Muscle of arm (tissue), 14 donors: ENCODE measurements at places on chromosomes 7 and 10. TPM values are rescaled to one million over a fixed set of nuclear protein-coding genes. Genes with fewer than 3 reads are reported as not detected.
A peak's percentile ranks its signal among the peaks of the same experiment; 100 is the strongest.

Gene LIPK
- 4.2 TPM for polyA plus RNA-seq

Gene ZNF488
- polyA plus RNA-seq, result not detected

Gene BLNK
- not detected for polyA plus RNA-seq

Gene CYP2C19
- not detected for polyA plus RNA-seq

Gene VAX1
- not detected for polyA plus RNA-seq

- DNase-seq, result no peak
Observed at GRCh38 chr7:65924193-65924592, 51.3 kb downstream of the VKORC1L1 start.

DNA sequence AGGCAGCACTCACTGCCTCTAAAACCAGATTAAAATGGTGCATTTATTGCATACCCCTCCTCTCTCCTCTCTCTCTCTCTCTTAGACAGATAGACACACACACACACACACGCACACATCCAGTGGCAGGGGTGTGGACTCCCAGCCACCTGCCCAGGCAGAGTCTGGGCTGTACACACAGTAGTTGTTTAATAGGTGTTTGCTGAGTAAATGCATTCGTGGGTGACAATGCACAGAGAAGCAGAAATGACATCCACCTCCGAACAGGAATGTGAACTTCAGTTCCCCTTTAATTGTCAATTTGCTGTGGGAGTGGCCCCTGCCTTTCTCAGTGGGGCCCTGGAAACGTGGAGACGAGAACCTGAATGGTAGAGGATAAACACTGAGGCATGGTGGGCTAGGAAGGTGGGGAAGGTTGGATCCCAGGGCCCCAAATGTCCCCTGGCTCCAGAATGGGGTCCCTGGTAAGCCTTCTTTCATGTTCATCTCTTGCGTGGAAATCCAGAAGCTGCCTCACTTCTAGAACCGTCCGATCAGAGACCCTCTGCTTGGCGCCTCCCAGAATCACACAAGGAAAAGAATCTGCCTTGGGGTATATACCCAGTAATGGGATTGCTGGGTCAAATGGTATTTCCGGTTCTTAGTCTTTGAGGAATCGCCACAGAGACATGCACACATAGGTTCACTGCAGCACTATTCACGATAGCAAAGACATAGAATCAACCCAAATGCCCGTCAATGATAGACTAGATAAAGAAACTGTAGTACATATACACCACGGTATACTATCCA is 58.5 kb upstream of the ECHDC3 start:
- no peak for DNase-seq

DNA sequence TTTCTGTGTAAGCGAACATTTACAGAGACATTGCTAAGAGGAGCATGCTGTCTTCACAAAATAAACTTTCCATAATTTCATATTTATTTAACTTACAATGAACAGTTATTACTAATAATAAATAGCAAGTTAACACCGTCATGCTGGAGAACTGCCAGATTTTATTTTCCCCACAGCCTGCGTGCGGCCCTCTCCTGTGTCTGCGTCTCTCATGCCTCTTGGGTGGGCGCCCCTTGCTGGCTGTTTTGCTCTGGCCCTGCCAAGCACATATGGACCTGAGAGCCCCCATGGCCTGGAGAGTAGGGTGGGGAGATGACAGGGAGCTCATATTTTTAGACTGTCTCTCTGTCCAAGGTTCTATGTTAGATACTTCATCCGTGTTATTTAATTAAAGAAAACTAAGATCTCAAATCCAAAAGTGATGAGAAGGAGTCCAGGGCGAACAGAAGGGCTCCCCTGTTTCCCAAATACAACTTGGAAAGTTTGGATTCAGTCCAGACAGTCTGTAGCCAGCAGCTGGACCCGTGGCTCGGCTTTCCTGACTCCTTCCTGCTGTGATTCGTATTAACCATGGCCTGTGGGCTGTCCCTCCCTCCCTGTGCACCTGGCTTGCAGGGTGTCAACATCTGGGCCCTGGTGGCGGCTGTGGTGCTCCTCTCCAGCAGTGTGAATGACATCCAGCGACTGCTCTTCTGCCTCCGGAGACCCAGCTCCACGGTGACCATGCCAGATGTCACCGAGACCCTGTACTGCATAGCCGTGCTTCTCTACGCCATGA is 20.5 kb downstream of the FBH1 start:
- DNase-seq, result no peak

- DNase-seq, result no peak
Observed at GRCh38 chr7:150447966-150448788, 2.3 kb upstream of the GIMAP8 start.

- DNase-seq, result peak; percentile 11
Observed at GRCh38 chr7:127514499-127514898, 70.9 kb downstream of the GCC1 start.

GRCh38 chr7:8528311-8528710 is 94.9 kb downstream of the NXPH1 start:
- DNase-seq, result no peak

DNA sequence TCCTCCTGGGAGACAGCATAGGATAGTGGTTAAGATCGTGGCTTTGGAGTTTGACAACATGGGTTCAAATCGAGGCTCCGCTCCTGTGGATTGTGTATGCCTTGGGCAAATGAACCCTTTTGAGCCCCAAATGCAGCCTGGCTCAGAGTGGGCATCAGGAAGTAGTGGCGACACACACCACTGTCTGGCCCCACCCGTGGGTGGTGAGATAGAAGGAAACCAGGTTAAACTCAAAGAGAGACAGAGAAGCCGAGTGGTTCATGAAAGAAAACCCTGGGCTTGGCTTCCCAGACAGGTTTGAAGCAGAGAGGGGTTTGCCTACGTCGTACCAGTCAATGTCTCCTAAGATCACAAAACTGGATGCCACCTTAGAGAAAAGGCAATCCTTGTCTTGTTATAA is 57.7 kb downstream of the PRTFDC1 start:
- no peak for DNase-seq

DNA sequence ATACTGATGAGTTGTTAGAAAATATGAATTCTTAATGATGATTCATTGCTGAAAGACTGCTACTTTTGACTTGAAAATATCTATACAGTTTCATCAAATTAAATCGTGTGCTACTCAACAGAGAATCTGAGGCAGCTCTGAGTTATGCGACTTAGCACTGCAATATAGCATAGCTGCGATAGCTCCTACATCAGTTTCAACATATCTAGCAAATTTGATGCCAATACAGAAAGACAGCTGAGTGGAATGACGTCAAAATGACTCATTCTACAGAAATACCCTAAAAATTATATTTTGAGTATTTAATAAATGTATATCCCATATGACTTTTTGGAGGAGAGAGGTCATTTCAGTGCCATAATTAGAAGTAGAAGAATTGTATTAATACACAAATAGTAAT is 1.1 kb upstream of the TARP start:
- DNase-seq, result no peak

- DNase-seq, result no peak
Observed at GRCh38 chr7:120927454-120928103, 23.0 kb upstream of the ING3 start.

DNA sequence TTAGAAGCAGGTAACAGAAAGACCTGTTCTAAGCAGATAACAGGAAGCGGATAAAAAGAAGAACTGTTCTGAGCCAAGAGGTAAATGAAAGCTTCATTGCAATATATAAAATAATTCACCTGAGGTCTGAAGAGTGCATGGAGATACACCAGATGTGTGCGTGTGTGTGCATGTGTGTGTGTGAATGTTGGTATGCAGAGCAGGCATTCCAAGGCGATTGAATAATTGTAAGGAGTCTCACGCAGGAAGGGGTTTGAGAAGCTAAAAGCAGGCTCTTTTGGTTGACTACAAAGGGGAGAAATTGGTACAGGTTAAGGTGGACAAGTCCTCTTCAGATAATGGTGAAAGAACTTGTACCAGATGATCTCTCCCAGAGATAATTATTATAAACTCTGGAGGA is 450.6 kb downstream of the DNAJB9 start:
- no peak for DNase-seq

- no peak for DNase-seq
Observed at GRCh38 chr7:12706900-12707536, 19.6 kb downstream of the ARL4A start.

DNA sequence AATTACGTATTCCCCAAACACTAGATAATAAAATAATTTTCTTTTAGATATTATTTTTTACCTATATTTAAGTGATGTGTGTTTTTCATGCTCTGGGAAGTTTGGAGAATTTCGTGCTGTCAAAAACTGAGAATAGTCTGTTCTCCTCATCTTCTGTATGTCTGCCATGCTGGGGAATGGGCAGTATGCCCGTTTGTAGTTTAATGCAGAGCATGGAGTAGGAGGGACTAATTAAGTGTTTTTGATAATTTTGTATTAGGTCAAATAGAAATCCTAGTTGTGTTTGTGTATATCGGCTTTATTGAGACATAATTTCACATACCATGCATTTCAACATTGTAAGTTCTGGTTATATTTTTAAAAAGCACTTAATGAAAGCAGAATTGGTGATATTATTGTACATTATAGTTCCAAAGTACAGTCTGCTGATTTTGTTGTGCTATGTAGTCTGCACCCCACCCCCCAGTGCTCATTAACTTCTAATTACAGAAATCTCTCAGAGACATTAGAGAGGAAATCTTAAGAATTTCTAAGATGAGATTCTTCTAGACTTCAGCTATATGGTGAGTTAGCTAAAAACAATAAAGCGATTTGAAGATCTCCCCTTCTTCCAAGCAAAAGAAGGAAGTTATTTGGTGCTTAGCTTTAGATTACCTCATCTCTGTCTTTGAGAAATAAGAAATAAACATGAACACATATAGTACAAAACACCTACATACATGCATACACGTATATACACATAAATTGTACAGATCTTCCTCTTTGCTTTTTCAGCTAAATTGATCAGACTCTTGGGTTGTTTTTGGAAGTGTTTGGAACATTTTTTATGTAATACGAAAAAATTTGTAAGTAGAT is 22.2 kb downstream of the ZRANB1 start:
- DNase-seq, result no peak

DNA sequence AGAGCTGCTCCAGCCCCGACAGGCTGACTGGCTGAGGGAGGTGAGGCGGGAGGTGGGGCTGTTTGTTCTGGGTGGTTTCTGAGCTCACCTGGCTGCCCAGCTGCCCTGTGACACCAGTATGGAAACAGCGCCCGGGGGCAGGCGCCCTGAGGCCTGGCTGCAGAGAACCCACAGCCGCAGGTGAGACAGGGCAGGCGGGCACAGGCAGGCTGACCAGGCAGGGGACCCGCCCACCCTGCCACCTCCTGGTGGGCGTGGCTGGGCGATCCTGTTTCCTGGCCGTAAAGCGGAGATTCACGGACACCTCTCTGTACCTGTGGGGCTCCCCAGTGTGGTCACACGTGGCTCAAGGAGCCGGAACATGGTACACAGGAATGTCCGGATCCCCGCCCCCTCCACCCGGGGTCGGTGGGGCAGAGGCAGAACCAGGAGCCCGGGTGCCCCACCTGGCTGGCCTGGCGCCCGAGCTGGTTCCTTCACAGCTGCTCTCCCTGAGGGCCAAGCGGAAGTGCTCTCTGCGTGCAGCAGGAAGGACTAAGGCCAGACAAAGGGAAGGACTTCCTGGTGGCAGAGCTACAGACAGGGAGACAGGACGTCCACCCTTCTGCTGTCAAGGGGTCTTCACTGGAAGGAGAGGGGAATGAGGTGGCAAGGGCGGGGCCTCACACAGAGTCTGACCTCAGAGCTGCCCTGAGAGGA is 3.9 kb downstream of the MICALL2 start:
- DNase-seq, result no peak

DNA sequence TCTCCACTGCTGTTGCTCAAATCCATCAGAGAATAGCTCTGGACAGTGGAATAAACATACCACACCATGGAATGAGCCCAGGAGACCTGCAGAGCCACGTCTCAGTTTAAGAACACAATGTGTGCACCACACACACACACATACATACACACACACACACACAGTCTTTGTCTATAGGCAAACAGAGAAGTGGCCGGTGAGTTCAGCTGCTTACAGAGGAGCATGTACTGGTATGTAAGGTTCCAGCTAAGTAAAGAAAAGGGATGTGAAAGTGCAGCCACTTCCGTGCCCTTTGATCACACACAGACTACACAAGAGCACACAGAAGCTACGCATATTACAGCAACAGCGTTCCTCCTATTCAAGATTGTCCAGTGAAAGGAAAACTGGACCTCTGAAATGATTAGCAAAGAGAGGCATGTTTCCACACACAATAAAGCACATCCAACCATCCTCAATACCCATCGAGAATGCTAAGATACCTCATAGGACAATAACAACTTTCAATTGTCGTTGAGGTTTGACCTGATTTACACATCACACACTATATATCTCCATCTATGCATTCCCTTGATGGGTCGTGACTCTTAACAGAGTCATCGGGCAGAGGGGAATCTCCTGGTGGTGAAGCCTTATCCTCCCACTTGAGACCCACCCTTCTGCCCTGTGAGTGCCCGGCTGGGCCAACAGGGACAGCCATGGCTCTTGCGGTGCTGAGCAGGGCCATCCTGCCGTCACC is 23.6 kb downstream of the SLC35B4 start:
- no peak for DNase-seq
